Activated naive CD4-positive, alpha-beta T cell treated with anti-CD3 and anti-CD28 coated beads, Interleukin-2, amount 50 U/mL, for 72 hours (primary cell): ENCODE measurements at places on chromosomes 2 and 18. TPM values are rescaled to one million over a fixed set of nuclear protein-coding genes. Genes with fewer than 3 reads are reported as not detected.

- DNase-seq, result no peak
These were observed 70.3 kb downstream of the HNMT start for GRCh38 chr2:138034536-138034935.

Gene RAD51AP2
- total RNA-seq, result not detected

DNA sequence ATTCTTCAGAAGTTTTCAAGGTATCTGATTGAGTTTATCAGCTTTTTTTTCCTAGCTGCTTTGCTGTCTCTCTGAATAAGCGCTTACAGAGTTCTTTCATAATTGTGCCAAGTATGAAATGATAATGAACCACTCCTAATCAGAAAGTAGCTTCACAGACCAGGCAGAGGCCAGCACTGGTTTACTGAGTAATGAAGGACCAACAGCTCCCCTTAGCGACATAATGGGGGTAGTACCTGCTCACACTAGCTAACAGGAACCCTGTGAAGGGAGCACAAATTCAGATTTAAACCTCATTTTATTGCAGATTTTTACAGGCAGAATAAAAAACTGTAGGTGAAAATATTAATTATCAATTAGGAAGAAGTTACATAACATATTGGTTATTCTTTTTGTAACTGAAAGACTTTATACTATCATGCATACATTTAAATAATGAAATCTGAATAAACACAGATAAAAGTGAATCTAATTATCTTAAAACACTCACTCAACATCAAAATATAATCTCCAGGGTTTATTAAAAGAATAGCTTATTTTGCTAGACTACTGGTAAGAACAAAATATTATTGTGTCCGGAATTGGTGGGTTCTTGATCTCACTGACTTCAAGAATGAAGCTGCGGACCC is 53.7 kb upstream of the LRRC30 start:
- no peak for DNase-seq

- no peak for DNase-seq
These were observed 274.0 kb downstream of the LNPK start for GRCh38 chr2:175728032-175728431.

- no peak for DNase-seq
These were observed 96.1 kb downstream of the CTIF start for GRCh38 chr18:48634975-48635374.

DNA sequence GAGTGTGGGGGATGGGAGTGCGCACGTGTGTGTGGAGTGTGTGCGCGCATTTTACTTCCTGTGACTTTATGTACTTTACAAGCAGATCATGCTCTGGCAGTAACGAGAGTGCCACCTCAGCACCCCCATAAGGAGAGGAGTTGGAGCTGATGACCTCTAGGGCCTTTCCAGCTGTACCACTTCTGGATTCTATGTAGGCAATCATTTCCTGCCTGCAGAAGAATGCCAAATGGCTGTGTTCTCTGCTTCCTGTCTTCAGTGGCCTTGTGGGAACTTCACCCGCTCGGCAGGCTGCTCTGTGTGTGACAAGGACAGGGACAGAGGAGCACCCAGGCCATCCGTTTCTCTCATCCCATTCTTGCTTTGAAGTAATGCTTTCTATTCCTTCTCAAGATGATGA is 22.8 kb upstream of the ZNF385B start:
- DNase-seq, result no peak

- no peak for DNase-seq
These were observed 153.6 kb upstream of the CBLN2 start for GRCh38 chr18:72697706-72698105.

GRCh38 chr2:75076088-75076487 is 117.6 kb downstream of the POLE4 start:
- DNase-seq, result no peak

- DNase-seq, result peak; percentile 11
These were observed 146.7 kb downstream of the PARD3B start for GRCh38 chr2:204691911-204692510.
